HuH-7 (cell line): ENCODE measurements at places on chromosomes 12 and 14.

DNA sequence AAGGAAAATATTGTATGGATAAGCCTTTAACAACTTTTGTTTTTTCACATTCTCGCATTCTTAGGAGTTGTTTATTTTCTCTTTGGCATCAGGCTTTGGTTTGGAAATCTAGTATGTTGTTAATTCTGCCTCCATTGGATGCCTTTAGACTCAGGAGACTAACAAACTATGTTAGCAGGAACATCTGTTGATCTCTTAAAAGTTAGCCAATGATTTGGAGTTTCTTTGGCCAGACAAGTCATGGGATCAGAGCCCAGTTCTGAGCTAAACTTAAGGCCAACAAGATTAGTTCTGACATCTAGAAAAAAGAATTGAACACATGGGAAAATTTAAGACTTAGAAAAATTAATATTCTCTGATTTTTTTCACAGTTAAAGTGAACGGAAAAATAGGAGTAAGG lies 35.3 kb upstream of the STRAP start:
- no peak for DNase-seq

DNA sequence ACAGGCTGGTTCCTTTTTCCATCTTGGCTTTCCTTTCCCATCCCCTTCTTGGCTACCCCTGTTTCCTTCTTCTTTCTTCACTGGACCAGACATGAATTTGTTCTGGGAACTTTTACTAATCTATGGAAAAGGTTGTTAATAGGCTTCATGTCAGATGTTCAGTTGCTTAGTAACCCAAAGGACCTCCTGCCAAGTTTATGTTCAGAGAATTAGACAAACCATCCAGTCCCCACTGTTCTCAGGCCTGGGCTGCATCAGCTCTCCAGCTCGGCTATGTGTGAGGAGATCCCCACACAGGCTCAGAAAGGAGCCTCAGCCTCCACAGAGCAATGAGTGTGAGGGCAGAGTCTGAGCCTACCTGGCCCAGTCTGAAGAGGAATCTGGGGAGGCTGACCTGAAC lies 78.0 kb downstream of the AKAP6 start:
- no peak for DNase-seq

GRCh38 chr14:59224341-59224740 lies 35.9 kb downstream of the DAAM1 start:
- DNase-seq = no peak

DNA sequence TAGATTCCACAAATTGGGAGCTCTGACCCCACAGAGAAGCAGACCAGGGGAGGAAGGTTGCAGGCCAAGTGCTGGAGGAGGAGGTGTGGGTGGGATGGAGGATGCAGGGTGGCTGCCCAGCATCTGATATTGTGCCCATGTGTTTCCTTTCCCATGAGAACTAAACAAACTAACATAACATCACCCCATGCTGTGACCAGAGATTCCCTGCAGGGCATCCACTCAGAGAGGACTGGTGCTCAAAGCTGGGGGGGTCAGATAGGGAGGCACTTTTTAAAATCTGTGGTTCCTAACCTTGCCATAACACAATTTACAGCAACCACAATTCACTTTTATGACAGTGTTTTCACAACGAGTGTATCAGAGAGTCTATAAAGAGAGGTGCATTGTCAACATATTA lies 1277.6 kb downstream of the AACS start:
- DNase-seq = no peak

DNA sequence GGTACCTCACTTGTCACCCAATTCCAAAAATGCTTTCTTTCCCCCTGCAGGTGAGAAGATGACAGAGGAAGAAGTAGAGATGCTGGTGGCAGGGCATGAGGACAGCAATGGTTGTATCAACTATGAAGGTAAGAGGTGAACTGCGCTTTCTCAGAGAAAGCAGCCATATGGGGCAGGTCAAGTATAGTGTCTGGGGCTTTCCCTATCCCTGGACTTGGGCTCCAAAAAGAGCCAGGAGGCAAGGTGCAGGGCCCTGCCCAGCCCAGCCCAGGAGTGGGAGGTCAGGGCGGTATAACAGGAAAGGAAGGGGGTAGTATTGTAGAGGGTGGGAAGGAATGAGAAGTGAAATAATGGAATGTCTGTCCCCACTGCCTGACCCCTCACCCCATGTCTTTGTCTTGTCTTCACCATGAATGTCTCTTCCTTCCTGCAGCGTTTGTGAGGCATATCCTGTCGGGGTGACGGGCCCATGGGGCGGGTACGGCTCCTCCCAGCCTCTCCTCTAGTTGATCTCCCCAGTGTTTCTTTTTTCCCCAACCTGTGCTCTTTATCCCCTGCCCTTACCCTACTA lies 2.1 kb downstream of the MYL6 start:
- DNase-seq = no peak

- peak; percentile 7 for DNase-seq
Measured at GRCh38 chr14:70086685-70087379, 101.9 kb downstream of the SLC8A3 start.

DNA sequence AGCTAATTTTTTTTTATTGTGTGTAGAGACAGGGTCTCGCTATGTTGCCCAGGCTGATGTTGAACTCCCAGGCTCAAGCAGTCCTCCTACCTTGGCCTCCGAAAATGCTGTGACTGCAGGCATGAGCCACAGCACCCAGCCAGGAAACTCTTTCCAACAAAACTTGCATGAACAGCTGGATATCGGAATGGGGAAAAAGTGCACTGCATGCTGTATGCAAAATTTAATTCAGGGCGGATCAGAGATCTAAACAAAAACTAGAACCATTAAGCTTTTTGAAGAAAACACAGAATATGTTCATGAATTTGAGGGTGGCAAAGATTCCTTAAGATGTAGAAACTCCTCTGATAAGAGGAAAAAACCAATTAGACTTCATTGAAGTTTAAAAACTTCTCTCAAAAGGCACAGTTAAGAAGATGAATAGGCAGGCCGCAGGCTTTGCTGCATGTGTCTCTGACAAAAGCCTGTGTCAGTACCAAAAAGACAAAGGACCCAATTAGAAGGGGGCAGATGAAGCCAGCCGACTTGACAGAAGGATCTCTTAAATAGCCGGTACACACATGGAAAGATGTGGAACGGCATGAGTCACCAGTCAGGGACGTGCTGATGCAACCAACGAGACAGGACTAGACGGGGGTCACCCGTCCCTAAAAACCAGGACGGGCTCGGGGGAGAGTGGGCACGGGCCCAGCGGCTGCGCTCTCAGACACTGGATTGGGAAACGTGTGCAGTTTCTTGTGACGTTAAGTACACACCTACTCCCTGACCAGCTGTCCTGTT lies 34.8 kb upstream of the MMP17 start:
- DNase-seq = no peak

GRCh38 chr12:23561364-23562345 lies 387.8 kb downstream of the SOX5 start:
- DNase-seq = no peak

- no peak for DNase-seq
Measured at GRCh38 chr12:6430124-6430989, 14.4 kb upstream of the CD27 start.

DNA sequence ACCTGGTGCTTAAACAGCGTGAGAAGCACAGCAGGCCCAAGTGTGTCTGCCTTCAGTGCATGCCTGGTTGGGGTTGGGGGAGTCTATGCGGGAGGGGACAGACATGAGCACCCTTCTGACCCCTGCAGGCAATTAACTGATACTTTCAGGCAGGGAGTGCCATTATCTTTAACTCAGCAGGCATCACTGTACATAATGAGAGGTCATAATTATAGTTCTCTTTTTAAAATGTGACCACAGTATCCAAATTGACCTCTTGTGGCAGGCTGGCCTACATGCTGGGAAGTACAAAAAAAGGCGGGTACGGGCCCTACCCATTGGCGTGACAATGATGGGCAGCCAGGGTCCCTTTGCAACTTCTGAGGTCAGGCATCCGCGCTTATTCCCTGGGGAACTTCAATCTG lies 209.1 kb downstream of the FOXN3 start:
- DNase-seq = no peak

- DNase-seq = no peak
Measured at GRCh38 chr14:49549881-49550280, 36.3 kb downstream of the RPS29 start.

DNA sequence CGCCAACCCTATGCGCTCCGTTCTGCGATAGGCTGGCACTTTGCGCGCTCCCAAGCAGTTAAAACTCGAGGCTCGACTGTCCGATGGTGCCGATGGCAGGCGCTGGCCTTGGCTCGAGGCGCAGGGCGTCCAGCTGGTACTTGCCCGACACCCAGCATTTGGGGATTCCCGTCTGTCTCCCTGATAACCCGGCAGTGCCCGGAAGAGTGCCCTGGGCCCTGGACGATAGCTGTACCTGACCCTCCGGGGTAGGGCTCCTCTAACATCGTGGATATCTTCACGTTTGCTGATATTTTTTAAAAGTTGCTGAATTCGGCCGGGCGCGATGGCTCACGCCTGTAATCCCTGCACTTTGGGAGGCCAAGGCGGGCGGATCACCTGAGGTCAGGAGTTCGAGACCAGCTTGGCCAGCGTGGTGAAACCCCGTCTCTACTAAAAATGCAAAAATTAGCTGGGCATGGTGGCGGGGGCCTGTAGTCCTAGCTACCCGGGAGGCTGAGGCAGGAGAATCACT lies 908 bp upstream of the WIF1 start:
- DNase-seq = no peak

DNA sequence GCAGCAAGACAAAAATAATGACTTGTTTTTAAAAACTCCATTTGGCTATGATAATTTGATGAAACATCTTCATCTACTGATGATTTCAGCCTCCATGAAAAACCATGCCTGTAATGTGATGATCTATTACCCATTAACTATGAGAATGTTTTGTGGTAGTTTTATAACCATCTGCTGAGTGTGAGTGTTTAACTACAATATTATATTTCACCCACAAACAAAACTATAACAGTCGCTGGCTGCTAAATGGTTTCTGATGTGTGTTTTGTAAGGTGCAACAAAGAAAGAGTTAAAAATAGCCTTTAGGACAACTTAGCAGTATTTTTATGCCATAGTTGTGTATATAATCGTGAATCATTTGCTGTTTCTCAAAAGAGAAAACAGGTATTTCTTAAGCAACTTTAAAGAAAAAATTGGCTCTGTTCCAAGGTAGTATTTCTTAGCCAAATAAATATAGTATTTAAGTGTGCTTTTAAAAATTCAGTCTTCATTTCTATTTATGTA lies 4.9 kb downstream of the PTHLH start:
- DNase-seq = no peak

GRCh38 chr14:20743556-20743955 lies 2.1 kb upstream of the EDDM3A start:
- DNase-seq = no peak

GRCh38 chr12:19128485-19128884 lies 1.0 kb upstream of the PLEKHA5 start:
- peak; percentile 21 for DNase-seq

- DNase-seq = no peak
Measured at GRCh38 chr14:75313294-75313693, 34.7 kb downstream of the FOS start.

DNA sequence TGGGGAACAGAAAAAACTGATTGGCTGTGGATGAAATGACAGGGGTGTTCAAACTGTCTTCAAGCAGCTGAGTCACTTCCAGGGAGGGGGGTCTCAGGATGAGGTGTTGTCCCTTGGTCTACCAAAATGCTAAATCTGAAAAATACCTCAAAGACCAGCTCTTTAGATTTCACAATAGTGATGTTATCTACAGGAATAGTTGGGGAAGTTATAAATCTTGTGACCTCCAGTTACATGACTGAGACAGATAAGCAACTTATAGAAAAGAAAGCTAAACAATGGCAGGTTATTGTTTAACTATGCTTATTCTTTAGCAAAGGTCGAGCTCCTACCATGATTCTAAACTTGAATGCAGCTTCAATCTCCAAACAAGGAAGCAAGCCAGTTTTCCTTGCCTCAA lies 125.4 kb downstream of the SYT10 start:
- DNase-seq = no peak

GRCh38 chr12:124537525-124538193 lies 29.8 kb downstream of the NCOR2 start:
- DNase-seq = no peak

DNA sequence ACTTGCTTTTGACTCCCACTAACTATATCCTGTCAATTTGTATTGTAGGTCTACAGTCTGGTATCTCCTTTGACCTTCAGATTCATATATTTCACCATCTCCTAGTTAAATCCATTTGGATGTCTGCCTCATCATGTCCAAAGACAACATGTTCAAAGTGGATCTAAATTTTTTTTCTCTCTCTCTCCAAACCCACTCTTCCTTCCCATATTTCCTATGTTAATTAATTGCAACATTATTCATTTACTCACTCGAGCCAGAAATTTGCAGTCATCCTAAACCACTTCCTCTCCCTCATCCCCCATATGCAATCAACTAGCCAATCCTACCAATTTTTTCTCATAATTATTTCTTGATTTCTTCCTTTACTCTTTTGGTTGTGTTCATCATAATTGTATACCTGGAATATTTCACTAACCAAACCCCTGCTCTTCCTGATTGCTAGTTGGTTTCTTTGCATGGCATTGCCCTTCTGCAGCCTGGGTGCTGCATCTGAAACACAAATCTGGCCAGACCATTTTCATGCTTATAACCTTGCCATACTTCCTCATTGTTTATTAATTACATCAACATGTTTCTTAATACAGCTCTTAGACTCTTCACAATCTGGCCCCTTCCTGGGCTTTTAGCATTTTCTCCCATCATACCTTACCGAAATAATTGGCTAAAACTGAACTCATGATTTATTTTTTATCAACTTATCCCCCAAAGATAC lies 442.2 kb downstream of the ADAMTS20 start:
- DNase-seq = no peak

- DNase-seq = no peak
Measured at GRCh38 chr14:100539766-100540140, 47.5 kb downstream of the BEGAIN start.

- no peak for DNase-seq
Measured at GRCh38 chr14:92952481-92953298, 29.7 kb downstream of the CHGA start.

DNA sequence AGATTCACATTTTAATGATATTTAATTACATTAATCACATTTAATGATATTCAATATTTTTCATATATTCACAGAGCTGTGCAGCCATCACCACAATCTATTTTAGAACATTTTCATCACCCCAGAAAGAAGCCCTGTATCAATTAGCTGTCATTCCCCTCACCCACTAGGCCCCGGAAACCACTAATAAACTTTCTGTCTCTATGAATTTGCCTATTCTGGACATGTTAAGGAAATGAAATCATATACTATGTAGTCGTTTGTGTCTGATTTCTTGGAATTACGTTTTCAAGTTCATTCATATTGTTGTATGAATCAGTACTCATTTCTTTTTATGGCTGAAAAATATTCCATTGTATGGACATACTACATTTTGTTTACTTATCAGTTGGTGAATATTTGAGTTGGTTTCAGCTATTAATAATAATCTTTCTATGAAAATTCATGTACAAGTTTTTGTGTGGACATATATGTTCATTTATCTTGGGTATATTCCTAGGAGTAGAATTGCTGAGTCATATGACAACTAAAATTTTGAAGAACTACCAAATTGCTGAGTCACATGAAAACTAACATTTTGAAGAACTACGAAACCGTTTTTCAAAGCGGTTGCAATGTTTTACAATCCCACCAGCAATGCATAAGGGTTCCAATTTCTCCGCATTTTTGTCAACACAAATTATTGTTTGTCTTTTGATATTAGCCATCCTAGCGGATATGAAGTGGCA lies 11.7 kb upstream of the OTOGL start:
- no peak for DNase-seq
